ENCODE measurements at places on chromosomes 11 and 22.

- no peak for DNase-seq
Observed at GRCh38 chr22:44309137-44309536, 3.6 kb downstream of the SHISAL1 start.

- no peak for DNase-seq
Observed at GRCh38 chr11:65604258-65604657, 8.7 kb upstream of the KCNK7 start.

DNA sequence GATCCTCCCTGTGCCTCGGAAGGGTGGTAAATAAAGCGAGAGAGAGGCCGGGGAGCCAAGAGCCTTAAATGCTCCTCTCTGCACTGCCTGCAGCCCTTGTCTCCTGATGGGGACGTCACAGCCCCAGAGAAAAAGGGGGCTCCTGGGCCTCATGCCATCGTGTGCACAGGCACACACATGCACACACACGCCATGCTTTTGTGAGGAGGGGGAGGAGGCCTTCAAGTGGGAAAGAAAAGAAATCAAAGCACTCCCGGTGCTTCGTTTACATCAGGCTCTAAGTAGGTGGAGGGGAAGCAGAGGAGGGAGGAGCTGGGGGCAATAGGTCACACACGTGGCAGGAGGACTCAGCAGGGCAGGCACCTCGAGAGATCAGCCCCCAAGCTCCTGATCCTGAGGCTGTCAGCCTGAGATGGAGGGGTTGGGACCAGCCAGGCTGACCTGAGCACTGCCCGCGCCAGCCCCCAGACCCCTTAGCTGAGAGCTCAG lies 68.2 kb upstream of the NECTIN1 start:
- no peak for DNase-seq

DNA sequence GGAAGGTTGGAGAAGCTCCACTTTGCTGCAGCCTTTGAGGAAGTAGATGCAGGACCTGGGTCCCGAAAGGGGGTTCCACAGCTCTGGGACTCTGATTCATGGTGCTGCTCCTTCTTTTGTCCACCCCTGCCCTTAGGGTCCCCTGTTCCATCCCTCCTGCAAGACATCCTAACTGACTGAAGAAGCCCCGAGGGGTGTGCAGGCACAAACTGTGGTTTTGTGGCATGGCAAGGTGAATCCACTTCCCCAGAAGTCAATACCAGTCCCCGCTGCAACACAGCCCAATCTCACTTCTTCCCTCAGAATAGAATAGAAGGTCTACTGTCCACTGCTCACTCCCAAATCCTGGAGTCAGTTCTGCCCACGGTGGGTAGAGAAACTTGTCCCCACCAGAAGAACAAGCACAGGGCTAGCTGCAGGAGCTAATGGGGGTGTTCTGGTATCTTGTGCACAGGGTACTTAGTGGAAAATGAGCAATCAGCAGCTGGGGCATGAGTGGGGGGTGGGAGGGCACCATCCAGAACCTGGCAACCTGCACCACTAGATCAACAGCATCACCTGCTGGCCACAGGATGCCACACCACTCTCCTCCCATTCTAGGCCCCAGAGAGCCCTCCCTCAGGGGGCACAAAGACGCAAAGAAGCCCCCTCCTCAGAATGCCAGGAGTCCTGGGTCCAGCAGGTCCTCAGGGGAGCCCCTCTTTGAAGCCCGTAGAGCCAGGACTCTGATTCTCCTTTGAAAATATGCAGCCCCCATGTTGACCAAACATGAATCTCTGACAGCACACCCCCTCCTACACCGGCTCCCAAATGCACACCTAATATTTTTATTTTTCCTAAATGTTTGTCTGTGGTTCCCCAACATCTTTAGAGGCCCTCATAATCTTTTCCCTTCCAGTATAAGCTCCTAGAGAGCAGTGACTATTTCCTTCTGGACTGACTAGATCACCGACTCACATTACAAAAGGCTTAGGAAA lies 14.1 kb downstream of the SPATA19 start:
- no peak for DNase-seq

- no peak for DNase-seq
Observed at GRCh38 chr11:15185021-15185420, 70.3 kb downstream of the INSC start.

- no peak for DNase-seq
Observed at GRCh38 chr11:73223998-73224730, 6.1 kb downstream of the P2RY2 start.

DNA sequence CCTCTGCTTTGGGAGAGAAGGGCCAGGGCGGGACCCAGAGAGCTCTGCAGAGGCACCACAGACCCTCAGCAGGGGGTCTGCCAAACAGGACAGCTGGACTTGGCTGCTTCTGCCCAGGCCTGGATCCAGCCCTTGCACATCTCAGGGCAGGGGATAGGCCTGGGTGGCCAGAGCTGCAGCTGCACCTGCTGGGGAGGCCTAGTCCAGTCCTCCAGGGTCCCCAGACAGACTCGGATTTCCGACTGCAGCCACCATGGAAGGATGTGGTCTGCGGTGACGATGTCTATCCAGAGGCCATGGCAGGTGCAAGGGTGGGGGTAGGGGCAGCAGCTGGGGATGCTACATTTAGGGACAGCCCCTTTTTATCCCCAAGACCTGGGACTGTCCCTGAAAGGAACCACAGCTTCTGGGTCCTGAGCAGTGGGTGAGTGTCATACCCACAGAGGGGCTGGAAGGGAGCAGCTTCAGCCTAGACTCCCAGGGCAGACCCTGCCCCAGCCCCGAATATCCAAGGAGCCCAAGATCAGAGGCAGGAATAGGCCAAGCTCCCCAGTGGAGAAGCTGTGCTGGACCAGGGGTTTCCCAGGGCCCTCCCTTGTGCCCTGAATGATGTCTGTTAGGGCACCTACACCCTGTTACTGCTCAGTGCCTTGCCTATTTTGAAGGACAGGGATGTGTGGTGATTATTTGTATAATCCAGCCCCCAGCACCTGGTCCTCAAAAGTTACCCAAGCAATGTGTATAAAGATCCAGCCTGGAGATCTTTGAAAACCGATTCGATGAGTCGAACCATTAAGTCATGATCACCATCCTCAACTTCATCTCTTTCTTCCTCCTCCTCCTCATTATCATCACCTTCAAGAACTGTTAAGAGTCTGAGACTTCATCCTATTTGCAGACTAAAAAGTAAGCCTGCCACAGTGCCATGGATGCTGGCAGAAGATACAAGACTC lies 2.5 kb upstream of the IGLL5 start:
- no peak for DNase-seq

GRCh38 chr11:106925245-106925644 lies 93.0 kb downstream of the GUCY1A2 start:
- DNase-seq: no peak

- no peak for DNase-seq
Observed at GRCh38 chr11:27087432-27087831, 46.8 kb downstream of the BBOX1 start.

DNA sequence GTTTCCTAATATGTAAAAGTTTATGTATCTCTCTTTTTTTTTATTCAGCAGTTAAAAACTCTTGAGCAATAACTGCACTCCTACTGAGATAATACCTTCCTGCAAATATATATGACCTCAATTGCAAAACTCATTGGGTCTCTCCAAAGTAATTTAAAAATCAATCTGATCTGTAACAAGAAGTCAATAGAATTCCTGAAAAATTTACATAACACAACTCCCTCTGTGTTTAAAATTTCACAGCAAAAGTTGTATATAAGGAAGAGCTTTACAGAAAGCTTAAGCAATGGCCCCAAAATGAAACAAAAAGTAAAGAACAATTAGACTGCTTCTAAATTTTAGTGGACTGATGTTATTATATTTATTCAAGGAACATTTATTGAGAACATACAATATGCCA lies 313.4 kb downstream of the DLG2 start:
- no peak for DNase-seq

DNA sequence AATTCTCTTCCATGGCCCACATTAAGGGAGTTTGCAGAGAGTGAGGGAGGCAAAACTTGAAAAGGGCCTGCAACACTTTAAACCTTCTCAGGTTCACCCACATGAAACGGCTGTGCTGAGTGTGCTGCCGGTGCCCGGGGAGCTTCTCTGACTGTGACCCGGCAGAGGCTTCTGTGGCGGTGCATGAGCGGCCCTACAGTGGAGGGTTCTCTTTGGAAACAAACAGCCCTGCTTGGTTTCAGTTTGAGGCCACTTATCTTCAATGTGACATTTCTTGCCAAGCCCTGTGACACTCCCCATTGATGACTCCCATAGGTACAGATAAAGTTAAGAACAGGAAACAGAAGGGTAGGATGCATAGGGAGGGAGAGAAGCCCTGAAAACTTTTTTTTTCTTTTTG lies 31.8 kb downstream of the FAM118A start:
- no peak for DNase-seq
